ENCODE measurements at places on chromosomes 7 and 10.

DNA sequence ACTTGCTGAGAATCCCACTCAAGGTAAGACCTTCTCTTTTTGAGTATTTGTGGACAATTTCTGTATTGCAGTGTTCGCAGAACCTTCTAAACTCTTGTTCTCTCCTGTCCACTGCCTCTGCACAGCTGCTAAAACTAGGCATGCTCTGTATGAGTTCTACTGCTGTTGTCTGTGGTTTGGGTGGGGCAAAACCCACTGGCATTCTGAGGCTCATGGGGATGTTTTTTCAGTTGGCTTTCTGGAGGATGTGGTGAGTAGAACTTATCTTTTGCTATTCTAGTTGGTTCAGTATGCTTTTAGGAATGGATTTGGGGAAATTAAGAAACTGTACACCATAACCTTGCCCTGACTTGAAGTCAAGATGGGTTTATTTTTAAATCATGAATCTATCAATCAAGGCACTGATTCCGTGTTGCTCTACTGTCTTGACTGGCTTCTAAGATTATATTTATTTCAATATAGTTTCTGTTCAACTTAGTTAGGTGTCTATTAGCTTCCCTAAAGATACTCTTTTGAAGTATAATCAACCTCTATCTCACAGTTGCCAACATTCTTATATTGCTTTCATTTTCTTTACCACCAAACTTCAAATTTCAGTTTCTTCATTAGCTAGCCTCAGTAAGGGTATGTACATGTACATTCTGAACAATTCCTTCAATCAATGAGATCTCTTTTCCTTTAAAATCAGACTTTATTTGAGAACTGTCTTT lies 25.0 kb upstream of the C1GALT1 start:
- DNase-seq: no peak

DNA sequence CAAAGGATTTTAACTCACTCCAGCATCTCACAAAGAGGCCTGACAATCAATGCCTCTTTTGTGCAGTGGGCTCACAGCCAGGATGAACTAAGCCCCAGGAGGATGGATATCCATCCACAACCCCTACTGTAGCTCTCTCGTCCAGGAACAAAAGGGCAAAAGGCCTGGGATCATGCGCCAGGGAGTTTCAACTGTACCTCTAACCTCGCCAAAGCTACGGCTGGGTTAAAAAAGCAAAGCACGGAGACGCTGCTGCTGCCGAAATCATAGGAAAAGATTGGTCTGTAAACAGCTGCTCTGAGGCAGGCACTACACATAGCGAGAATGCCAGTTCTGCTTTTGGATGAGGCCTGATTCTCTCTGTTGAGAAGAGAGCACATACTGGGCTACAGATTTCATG lies 32.1 kb downstream of the VSTM4 start:
- DNase-seq: no peak

- DNase-seq: no peak
These were observed 89.3 kb upstream of the ARID5B start for GRCh38 chr10:61812052-61812721.

DNA sequence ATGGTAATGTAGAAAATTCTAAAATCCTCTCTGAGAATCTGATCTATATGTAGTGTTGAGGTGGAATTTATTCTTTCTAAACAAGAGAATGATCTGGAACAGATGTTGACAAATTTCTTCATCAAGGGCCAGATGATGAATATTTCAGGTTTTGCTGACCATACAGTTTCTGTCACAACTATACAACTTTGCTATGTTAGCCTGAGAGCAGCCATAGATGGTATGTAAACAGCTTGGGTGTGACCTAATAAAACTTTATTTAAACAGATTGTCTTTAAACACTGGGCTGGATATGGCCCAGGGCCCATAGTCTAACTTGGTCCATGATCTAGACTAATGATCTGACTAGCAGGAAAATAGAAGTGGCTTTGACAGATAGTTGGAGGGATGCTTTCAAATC lies 213.6 kb upstream of the CELF2 start:
- DNase-seq: no peak

DNA sequence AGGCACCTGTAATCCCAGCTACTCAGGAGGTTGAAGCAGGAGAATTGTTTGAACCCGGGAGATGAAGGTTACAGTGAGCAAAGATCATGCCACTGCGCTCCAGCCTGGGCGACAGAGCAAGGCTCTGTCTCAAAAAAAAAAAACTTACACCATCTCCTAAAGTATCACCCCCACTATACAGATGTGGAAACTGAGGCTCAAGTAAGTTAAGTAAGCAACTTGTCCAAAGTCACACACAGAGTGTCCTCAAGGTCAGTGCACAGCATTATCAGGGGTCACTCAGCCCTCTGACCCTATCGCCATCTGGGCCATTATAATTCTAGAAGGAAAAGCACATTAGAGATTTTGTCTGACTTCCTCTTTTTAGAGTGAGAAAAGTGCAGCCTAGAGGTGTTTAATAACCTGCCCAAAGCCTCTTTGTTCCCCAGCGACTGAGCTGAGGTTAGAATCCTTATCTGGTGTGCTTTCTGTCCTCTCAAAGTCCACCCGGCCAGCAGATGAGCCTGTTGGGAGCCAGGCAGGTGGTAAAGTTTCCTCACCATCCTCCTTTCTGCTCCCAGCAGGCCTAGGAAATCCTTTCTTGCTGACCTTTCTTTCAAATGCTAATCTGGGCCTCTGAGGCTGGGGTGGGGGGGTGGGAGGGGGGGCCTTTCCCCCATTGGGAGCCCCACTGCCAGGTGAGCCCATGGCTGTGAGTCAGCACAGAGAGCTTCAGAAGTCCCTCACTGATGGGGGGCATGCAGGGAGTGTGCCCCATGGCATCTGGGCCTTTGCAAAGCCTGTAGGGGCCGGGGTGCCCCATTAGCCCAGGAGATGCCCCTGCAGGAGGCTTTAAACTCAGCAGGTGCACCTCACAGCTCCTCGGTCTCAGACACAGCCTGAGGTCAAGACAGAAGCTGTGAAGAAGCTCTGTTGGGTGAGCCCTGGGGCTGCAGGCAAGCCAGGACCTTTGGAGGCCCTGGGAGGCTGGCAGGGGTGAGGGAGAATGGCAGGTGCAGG lies 12.0 kb upstream of the KCNMA1 start:
- no peak for DNase-seq

- no peak for DNase-seq
These were observed 362.8 kb upstream of the MBL2 start for GRCh38 chr10:53135213-53135896.

- DNase-seq: no peak
These were observed 20.9 kb downstream of the MORN4 start for GRCh38 chr10:97612386-97612785.

DNA sequence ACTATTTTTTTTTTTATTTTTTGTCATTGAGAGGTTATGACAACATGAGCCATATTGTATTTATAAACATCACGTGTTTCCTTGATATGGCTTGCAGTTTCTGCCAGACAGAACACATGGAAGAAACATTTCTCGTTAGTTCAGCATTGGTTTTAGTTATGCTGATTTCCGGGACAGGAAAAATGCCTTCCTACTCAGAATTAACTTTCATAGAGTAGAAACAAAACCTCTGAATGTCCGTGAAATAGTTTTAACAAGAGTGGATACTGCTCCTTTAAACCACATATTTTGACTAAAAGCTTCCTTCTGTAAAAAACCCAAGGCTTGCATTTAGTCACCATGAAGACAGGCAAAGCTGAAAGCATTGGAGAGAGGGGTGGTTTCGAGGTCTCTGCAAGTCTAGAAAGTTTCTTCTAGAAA lies 240.4 kb downstream of the KIAA1217 start:
- DNase-seq: no peak

DNA sequence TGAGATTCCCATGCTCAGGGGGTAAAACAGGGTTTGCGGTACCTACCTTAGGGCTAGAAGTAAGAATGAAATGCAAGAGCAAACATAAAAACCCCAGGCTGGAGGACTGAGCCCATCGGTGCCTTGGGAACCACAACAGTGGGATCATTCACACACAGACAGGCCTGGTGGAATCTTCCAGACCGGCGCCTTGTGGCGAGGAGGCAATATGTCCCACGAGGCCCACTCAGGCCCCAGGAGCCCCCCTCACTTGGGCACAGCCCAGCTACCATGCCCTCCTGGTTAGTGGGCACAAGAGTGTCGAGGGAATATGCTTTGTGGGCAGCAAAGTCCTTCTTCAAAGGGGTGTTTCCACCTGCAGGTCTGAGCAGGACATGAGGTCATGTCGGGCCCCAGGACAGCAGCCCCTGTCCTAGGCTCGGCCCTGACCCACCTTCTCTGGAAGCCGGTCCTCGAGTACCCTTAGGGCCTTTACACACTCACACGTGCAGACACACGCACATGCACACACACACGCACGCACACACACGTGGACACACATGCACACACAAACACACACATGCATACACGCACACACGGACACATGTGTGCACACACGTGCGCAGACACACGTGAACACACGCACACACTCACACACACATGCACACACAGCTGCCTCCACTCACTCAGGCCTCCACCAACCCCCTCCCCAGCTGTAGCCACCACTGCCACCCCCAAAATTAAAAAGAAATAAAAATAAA lies 51.5 kb upstream of the MYL10 start:
- DNase-seq: no peak

- no peak for DNase-seq
These were observed 672 bp downstream of the GTPBP4 start for GRCh38 chr10:988667-989545.

GRCh38 chr7:54858008-54858692 lies 99.1 kb upstream of the SEC61G start:
- peak; percentile 60 for DNase-seq

DNA sequence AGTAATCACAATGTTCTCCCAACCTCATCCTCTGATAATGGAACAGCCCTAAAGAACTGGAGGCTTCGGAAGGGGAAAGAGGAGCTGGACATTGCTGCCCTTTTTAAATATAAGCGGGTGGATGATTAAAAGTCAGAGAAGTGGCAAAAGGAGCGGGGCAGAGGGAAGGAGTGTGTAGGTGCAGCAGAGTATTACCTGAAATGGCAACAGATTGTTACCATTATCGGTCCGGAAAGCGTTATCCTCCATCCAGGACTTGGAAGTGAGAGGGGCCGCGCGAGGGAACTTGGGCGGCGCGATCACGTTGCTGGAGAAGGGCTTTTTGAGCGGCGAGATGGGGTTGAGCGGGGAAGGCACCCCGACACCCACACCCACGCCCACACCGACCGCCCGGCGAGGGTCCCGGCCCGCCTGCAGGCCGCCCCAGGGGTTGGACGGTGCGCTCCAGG lies 51.7 kb downstream of the CPEB3 start:
- DNase-seq: no peak

DNA sequence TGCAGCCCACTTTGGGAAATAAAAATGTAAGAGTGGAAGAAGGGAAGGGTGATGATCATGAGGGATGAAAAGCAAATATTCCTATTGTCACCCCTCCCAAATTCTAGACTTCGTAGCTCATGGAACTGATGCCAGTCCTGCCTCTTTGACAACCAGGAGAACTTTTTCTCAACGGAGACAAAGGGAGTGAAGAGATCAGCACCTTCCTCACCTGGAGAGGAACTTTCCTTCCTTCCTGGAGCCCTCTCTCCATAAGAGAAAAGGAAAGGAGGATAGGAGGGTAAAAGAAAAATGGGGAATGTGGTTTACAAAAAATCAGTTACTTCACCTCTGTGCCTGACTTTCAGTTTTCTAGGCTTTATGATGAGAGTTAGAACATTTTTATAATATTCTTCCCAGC lies 3.4 kb downstream of the TBX20 start:
- no peak for DNase-seq

DNA sequence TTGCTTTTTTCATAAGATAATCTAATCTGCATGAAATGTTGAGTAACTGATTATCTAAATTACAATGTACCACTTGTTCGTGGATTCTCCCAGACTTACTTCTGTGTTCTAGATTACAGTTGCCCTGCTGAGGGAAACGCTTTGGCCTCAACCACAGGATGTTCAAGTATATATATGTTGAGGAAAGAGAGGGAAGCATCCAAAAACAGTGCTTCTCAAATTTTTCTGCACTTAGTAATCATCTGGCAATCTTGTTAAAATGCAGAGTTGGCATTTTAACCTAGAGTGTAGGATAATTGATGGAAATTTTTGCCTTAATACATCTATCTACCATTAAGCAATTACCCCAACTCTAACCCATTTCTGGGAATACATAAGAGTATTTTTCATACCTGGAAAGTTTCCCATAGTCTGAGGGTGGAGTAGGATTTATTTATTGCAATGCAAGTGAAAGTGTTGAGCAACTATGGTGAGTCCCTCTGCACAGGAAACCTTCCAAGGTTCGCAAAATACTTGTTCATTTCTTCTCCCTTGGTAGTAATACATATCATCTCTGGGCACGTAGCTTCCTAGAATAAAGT lies 59.6 kb upstream of the C1GALT1 start:
- no peak for DNase-seq

GRCh38 chr7:3280445-3280844 lies 20.6 kb upstream of the SDK1 start:
- DNase-seq: no peak

DNA sequence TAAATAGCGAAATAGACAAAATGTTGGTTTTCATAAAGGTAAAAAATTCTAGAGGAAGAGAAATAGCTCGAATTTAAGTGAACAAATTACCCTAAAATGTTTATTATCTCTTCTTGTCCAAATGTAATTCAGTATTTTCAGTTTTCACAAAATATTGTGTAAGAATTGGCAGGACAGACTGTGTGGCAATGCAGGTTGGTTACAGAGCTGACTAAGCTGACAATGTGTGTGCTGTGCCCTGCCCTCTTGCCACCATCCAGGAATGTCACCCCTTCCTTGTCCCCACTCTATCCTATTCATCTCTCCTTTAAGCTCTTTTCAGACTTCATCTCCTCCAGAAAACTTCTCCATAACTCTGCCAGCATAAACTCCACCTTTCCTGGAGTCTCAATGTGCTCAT lies 46.1 kb downstream of the COL28A1 start:
- DNase-seq: no peak

DNA sequence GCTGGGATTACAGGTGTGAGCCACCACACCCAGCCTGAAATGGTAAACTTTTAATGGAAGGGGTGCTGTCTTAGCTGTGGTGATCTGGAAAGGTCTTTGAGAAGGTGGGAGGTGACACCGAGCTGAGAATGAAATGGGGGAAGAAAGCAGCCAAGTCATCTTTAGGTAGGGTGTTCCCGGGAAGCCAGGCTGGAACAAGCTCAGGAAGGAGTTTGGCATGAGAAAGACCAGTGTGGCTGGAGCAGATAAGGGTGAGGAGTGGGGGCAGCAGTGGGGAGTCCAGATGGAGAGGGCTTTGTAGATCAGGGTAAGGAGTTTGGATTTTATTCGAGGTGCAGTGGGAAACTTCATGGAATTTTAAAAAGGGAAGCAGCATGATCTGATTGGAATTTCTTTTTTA lies 30.0 kb downstream of the KIFBP start:
- DNase-seq: no peak

GRCh38 chr7:29565982-29566746 lies 2.5 kb downstream of the PRR15 start:
- no peak for DNase-seq

DNA sequence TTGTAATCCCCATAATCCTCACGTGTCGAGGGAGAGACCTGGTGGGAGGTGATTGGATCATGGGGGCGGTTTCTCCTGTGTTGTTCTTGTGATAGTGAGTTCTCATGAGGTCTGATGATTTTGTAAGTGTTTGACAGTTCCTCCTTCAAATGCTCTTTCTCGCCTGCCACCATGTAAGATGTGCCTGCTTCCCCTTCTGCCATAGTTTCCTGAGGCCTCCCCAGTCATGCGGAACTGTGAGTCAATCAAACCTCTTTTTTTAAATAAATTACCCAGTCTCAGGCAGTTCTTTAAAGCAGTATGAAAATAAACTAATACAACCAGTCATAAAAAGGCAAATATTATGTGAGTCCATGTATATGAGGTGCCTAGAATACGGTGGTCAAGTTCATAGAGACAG lies 87.5 kb downstream of the FRMD4A start:
- DNase-seq: no peak
